ENCODE measurements at places on chromosomes 16 and 17.

GRCh38 chr17:34110315-34110714 is 144.8 kb upstream of the CCL2 start:
- peak; percentile 64 for DNase-seq

DNA sequence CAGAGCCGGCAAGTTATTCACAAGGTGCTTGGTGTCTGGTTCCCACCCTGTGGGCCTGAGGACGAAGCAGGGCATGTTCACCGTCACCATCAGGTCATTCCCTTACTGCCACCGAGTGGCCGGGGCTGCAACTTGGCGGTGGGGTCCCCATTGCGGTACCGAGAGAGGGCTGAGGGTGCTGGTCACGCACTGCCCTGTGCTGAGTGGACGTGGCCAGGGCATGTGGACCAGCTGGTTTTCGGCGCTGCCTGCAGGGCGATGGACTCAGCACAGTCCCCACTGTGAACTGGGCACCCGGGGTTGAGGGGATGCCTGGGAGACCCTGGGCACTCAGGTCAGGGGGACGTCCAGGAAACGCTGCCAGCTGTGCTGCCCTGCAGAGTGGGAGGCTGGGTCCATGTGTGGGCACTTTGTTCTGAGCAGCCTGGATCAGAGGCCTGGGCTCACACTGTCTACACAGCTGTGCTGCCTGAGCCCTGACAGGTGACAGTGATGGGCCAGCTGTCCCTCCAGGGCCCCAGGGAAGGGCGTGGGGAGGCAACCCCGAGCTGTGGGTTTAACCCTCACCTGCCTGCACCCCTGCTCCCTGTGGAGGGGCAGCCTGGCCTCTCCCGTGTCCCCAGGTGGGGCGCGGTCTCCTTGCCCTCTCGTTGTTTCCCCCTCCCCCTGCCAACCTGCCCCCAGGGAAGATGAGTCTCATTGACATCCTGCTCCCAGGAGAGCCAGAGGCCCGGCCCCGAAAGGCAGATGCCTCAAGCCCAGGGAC is 39.3 kb upstream of the GNG13 start:
- DNase-seq = no peak

GRCh38 chr17:44376124-44376523 is 12.5 kb upstream of the FAM171A2 start:
- no peak for DNase-seq

DNA sequence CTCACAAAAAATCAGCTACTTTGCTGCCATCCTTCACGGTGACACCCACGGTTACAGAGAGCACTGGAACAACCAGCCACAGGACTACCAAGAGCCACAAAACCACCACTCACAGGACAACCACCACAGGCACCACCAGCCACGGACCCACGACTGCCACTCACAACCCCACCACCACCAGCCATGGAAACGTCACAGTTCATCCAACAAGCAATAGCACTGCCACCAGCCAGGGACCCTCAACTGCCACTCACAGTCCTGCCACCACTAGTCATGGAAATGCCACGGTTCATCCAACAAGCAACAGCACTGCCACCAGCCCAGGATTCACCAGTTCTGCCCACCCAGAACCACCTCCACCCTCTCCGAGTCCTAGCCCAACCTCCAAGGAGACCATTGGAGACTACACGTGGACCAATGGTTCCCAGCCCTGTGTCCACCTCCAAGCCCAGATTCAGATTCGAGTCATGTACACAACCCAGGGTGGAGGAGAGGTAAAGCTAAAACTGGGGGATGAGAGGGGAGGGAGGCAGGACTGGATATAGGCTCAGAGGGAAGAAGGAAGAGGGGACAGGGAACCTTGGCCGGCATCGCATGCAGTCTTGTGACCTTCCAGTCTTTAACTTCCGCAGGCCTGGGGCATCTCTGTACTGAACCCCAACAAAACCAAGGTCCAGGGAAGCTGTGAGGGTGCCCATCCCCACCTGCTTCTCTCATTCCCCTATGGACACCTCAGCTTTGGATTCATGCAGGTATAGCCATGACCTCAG is 581 bp downstream of the CD68 start:
- no peak for DNase-seq

DNA sequence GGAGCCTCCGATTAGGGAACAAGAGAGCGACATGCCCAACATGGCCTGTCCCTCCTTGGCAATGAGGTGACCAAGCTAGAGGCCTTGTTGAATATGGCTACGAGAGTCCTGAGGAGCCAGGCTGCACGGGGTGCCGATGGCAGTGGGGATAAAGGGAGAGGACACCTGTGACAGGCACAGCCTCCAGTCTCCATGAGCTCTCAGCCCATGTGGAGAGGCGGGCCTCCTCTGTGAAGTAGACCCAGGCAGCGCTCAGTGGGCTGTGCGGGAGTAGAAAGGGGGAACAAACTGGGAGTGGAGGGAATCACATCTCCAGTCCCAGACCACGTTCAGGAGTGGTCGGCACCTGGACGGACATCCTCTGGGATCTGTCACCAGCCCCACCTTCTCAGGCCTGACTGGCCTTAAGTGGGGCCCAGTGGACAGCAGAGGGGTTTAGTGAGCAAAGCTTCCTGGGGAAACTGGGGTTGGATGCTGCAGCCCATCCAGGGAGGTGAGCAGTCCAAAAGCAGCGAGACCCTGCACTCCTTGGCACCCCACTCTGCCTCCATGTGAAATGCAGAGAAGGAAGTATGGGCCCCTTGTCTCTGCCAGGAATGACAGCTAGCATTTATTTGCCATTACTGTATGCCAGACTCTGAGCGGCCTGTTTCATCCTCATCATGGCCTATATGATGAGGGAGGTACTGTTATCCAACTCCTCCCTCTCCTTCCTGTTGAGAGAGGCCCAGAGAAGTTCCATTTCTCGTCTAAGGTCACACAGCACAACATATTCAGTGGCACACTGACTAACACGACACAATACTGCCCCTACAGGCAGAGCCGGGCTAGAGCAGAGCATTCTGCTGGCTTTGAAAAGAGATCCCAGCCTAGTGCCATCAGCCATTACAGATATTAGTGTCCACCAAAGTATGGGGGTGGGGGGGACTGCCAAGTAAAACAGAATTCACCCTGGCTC is 4.5 kb upstream of the TMEM92 start:
- peak; percentile 73 for DNase-seq

DNA sequence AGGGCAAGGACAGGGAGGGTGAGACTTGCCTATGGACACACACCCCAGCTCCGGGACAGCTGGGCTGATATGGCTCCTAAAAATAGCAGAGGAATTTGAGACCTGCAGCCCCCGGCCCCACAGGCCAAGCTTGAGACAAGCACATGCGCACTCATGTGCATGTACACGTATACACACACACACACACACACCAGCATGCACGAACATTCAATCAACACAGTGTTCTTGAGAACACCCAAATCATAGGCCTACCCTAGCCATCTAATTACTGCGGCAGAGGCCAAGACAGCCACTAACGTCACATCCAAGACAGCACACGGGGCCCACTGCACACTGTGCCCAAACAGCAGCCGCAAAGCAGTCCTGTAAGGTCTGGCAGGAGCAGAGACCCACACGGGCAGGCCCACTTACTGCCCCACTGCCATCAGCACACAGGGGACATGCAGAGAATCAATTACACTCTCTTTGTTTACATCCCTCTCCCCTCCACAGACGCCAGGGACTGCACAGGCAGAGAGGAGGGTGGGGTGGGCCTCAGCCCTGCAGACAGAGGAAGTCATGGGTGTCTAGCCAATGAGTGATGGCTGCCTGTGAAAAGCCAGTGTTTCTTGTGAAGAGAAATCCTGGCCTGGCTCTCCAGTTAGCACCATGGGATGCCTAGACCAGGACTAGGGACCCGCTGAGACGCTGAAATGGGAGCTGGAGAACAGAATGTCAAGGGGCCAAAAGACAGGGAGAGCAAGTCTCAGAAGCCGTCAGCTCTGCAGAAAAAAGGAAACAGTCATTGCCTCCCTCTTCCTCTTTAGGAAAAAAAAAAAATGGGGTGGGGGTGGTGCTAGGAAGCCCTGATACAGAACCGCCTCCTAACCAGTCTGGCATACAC is 39.3 kb downstream of the MYO18A start:
- no peak for DNase-seq

DNA sequence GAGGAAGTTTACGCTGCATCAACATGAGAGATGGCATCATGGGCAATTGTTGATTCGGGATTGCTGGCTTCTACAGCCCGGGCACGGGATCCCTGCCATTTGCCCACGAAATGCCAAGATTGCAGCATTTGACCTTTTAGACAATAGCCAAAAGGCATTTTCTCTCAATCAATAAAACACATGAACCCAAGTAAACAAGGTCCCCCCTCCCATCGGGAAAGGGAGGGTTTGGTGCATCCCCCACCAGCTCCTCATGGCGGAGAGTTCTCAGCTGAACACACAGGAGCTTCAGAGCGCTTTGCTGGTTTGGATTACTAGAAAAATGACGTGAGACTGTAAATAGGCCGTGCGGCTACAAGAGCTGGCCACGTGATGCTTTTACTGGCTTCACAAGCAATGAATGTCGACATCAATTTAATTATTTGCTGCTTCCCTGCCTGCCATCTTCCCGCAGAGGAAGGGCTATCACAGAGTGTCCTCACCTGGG is 147.6 kb downstream of the C16orf95 start:
- DNase-seq = no peak

DNA sequence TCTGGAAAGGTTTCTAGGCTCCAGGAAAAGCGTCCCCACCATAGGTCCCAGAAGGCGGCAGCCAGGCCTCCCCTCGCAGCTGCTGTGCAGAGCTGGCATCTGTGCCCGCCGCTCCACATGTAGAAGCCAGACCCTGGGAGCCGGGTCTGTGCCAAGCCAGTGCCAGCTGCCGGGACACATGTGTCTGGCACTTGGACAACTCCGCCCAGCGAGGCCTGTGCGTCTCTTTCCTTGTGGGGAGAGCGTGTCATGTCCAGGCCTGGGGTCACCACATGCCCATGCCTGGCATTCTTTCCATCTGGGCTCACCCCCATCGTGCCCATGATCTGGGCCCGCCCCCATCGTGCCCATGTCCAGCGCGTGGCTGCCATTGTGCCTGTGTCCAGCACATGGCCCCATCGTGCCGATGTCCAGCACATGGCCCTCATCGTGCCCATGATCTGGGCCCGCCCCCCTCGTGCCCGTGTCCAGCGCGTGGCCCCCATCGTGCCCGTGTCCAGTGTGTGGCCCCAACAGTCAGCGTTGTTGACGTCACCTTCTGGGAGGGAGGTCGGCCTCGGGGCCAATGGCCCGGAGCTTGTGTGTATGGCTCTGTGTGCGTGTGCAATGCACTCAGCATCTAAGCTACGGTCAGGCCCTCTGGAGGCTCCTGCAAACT is 13.3 kb upstream of the ACSF3 start:
- DNase-seq = no peak

- no peak for DNase-seq
Observed at GRCh38 chr16:74650966-74651567, 15.6 kb downstream of the RFWD3 start.

DNA sequence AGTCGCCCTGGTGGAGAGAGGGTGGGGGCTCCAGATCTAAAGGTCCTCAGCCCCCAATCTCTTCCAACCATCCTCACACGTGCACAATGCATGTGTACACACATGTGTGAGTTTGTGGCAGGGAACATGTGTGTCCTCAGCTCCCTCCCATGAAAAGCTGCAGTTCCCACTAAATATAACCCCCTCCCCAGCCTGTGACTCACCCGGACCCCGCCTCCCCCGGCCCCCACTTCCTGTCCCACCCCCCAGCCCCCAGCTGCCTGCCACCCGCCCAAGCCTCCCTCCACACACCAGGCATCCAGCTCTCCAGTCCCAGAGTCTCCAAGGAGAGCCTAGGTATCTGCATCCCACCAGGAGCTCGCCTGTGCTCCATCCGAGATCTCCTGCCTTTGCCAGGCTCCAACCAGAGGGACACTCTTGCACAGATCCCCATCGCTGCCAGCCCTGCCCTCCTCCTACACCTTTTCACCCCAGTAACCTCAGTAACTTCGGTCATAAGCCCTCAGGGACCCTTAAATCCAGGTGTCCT is 3.9 kb downstream of the DLG4 start:
- DNase-seq = no peak

GRCh38 chr17:17494870-17495535 is 1.2 kb downstream of the RASD1 start:
- no peak for DNase-seq

DNA sequence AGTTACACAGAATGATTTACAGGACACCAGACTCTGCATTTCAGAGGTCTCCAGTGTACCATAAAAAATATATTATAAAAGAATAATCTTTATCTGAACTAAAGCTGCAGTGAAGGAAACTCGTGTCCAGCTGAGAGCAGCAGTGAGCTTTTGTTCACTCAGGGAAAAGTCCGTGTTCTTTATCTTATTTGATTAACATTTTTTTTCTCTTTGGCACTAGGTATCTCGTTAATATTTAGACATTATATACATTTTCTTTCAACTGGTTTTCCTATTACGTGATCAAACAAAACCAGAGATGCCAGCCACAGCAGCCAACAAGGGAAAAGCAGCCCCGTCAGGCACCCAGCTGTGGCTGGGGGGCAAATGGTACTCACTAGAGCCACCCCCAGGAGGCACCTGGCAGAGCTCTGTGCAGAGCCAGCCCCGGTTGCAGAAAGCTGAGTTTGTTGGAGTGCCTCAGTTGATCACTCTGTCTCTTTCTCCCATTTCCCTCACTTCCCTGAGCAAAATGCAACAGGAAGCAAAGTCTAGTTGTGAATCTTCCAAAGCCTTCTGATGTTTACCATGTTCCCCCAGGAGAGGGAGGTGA is 1.1 kb upstream of the HS3ST4 start:
- no peak for DNase-seq

DNA sequence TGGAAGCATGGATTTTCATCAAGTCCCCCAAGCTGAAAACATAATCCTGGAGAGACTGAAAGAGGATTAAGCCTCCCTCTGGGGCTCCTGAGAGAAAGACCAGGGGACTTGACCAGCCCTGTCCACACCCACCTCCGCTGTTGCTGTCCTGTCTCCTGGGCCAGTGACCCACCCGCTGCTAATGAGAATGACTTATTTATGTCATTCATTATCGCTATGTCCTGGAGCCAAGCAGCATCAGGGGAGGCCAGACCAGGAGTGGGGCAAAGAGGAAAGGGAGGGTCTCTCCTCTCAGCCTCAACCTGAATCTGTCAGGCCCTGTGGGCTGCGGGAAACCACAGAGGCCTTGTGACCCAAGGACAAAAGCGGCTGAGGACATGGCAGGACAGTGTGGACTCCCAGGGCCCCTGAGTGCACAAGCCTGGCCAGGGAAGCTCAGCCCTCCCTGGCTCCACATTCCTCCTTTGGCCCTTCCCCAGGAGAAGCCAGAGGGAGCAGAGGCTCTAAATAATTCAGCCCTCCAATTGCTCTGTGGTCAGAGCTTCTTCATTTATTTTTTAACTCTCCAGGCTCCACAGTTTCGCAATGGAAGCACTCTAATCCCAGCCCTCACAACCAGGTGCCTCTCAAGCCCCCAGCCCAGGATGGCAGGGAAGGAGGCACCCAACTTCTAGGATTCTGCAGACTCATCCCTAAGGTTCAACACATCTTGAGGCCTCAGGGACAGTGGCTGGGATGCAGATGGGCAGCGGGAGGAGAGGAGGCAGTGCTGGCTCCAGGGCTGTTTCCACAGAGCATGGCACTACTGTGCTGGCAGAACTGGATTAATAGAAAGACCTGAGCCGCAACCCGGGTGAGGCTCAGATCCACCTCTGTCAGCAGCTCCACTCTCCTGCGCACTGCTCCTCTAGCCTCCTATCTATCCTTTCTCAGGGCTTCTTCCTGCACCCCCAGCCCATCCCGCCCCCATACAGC is 19.1 kb downstream of the CUEDC1 start:
- DNase-seq = no peak
